NB4 (cell line): ENCODE measurements at places on chromosomes 5 and 9.

GRCh38 chr5:4013106-4013898 lies 417.7 kb downstream of the IRX1 start:
- DNase-seq = no peak

DNA sequence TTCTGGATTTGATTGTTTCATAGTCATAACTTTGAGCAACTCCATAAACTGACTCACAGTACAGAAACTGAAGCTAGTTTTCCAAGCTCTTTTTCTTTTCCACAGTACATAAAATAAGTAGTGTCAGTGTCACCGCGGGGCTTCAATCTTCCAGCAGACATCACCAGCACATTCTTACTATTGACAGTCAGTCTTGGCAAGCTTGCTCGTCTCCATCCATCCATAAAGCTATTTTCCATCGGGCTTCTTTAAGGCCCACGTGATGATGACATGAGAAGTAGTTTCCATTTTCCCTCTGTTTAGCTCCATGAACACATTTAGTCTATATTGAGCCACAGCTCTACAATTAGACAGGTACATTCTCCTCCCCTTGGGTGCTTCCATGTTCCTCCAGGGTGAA lies 443.4 kb downstream of the KDM4C start:
- no peak for DNase-seq

- no peak for DNase-seq
Measured at GRCh38 chr9:1355656-1356055, 305.5 kb downstream of the DMRT2 start.

DNA sequence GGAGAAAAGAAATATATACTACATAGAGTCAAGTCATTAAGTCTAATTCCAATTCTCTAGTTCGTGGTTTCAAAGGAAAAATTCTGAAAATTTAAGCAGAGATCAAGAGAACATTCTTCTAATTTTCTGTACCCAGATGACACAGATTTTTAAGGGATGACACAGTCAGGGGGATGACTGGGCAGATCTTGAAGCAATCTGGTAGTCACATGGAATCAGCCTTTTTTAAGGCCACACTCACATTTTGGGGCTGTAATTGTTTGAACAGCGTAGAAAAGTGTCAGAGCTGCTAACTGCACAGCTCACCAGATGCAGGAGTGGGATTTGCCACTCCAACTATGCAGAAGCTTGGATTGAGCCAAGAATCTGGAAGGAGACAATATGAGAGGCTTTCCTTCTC lies 20.4 kb downstream of the PDE4D start:
- DNase-seq = no peak

GRCh38 chr9:94480205-94480604 lies 74.7 kb upstream of the PCAT7 start:
- no peak for DNase-seq

DNA sequence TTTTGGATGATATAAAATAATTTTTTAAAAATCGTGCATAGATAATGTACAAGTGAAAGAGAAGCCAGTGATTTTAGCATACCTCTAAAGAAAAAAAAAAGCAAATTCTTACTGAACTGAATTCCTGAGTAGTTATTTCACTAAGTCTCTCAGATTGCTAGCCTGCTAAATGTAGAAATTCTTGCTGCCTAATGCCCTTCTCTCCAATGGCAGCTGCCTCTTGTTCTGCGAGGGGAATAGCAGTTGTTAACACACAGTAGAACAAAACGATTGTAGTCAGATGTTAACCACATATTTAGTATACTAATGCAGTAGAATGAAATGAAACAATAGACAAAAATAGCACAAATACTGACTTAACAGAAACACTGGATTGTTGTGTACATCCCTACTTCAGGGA lies 26.8 kb downstream of the SMAD5 start:
- DNase-seq = no peak

GRCh38 chr5:158212237-158212636 lies 353.3 kb upstream of the CLINT1 start:
- no peak for DNase-seq

DNA sequence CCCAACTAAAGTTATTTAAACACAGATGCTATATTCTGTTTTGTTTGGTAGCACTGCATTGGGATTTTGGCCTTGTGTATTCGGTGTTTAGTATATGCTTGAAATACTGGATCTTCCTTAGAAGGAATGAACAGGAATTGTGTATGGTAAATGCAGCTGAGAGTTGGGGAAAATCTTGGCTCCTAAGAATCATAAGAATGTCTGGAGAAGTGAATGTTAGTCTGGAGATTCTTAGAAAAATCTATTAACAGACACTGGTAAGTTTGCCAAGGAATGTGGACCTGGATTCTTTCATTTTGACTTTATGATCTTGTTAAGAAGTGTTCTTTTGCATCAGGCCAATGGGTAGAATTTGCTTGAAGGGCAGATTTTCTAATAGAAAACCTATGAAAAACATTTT lies 38.9 kb downstream of the SNX30 start:
- no peak for DNase-seq

- DNase-seq = no peak
Measured at GRCh38 chr9:114676901-114677300, 5.1 kb downstream of the TEX48 start.

- DNase-seq = no peak
Measured at GRCh38 chr9:95038666-95039065, 278.8 kb downstream of the FANCC start.

GRCh38 chr9:78298046-78298765 lies 1.3 kb downstream of the PSAT1 start:
- peak; percentile 57 for DNase-seq

DNA sequence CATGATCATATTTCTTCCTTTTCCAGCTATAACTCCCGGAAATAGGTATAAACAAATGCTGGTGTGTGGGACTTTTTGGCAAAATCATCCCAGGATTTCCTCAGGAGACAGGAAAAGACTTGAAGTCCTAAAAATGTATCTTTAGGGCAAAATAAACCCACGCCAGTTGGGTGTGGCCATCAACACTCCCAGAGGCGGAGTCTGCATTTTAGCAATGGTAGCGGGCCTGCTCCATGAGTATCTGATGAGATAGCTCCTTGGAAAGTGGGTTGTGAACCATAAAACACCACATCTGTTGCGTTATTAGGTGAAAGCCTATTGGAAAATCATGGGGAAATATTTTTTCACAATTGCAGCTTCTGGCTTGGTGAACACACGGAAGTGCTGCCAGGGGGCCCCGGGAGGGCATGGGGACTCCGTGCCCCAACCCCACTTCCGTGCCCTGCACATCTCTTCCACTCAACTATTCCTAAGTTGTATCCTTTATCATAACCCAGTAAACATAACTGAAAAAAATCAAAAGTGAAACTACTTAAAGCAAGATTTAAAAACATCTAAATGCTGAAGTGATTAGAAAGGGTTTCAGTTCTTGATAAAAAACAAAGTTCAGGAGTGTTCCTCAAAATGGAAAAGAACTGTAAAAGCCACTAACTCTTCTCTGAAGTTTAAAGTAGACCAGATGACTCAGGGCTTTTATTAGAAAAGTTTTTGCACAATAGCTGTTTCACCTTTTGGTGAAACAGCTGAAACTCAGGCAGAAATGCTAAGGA lies 111.2 kb downstream of the LRRC70 start:
- peak; percentile 53 for DNase-seq

- no peak for DNase-seq
Measured at GRCh38 chr9:81844131-81844567, 84.1 kb upstream of the SPATA31D4 start.

- peak; percentile 93 for DNase-seq
Measured at GRCh38 chr5:151686674-151687407, at the start of gene SPARC. Gene SPARC (minus strand): TSS chr5:151686915. CDS start chr5:151676188, 10,727 bp downstream.

- DNase-seq = no peak
Measured at GRCh38 chr5:57157131-57157530, 16.7 kb upstream of the GPBP1 start.

DNA sequence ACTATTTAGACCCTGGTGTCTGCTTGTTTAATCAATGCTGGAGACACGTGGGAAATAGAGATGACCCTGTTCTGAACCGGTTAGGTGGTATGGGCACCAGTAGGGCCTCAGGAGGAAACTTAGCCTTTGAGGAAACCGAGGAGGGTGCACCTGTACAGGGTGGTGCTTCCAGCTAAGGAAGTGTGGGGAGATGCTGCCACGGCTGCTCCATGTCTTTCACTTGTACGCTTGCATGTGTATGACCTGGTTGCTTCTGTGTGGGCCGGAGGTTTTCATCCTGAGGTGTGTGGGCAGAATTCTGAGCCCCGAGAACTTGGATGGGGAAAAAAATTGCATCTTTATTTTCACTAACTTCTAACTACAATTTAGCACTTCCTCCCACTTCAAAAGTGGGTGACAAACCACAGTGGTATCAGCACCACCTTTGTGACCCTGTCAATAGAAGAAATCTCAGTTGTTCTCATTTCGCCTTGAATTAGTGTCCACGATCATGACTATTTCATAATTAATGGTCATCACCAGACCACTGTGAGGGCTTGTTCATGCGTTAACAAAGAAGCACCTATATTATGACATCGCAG lies 99.8 kb upstream of the SPATA31C2 start:
- DNase-seq = no peak

GRCh38 chr5:78755822-78756429 lies 107.4 kb upstream of the LHFPL2 start:
- no peak for DNase-seq

- peak; percentile 36 for DNase-seq
Measured at GRCh38 chr9:98539954-98540353, 168.8 kb downstream of the GABBR2 start.

- DNase-seq = no peak
Measured at GRCh38 chr9:87695523-87695922, 30.4 kb upstream of the CTSL start.

DNA sequence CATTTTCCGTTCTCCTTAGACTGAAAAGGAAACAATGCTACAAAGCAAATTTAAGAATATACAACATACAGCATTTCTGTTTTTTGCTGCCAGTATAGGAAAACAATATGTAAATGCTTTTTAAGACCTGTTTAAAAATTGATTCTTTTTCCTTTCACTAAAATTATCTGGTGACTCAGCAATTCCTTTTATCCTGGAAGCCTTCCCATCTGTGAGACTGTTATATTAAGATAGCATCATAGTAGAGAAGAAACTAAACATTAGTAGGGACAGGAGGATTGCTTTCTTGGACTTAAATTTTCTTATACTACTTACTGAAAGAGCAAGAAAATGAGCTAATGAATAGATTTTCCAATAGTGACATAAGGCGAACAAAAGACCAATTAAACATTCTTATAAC lies 30.0 kb upstream of the GPR21 start:
- DNase-seq = no peak

DNA sequence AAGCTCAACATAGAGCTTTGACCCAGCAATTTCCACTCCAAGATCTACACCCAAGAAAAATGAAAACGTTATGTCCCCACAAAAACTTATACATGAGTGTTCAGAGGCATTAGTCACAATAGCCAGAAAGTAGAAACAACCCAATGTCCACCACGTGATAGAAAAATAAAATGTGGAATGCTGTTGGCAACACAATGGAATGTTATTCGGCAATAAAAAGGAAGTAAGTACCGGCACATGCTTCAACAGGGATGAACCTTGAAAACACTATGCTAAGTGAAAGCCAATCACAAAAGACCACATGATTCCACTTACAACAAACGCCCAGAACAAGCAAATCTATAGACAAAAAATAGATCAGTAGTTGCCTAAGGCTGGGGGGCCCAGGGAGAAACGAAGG lies 6.0 kb downstream of the UBQLN1 start:
- DNase-seq = no peak

DNA sequence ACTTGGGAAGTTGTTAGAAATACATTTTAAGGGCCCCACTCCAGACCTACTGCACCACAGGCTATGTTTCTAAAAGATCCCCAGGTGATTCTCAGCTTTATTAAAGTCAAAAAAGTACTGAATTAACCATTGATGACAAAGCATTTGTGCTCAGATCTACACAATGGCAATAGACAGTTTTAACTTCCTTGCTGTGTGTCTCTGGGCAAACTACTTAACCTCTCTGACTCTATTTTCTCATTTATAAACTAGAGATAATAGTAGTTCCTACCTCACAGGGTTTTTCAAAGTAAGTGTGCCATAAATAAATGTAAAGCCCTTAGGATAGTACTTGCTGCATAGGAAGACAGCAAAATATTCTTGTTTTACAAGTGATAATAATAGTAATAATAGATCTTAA lies 66.3 kb downstream of the LIX1 start:
- no peak for DNase-seq

DNA sequence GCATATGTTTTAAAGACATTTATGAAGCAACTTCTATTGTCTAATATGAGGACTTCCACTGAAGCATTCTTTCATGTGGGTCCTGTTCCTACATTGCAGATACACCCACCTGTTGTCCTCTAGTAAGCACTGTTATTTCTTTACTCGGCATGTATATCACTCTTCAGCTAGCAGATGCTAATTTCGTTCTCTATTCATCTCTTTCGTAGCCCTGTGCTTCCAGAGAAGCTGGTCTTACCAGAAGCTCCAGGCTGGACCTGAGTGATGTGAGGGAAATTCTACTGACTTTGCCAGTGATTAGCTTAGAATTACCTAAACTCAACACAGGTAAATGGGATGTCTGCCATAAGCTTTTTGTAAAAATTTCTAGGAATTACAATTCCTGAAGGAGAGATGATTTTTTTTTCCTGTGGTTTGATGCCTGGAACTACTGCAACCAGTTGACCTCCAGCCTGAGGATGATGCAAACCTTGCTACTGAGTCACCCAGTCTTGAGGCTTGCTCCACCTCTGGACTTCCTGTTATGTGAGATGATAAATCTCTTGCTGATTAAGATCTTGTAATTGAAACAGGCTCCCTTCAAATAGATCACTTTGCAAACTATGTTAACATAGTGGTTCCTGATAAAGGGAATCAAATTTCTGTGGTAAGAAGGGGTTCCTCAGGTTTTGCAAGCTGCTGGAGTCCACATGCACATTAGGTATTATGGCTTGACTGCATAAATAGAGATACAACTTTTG lies 52.2 kb upstream of the SPINK5 start:
- peak; percentile 67 for DNase-seq

DNA sequence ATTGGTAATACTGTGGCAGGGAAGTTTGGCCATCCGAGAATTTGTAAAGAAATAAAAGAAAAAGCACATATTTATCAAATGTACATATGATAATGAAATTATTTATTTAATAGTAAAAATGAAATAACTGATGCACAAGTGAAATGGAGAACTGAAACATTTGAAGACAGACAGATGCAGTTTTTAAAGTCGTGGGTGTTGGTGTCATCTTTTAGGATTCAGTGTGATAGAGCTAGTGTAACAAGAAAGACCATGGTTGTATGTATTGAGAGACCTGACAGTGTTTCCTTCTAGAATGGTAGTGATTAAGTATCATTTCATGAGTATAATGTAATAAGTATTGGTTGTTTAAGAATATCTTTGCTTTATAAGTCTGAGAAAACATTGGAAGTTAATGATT lies 2.4 kb downstream of the SEC61B start:
- DNase-seq = no peak

DNA sequence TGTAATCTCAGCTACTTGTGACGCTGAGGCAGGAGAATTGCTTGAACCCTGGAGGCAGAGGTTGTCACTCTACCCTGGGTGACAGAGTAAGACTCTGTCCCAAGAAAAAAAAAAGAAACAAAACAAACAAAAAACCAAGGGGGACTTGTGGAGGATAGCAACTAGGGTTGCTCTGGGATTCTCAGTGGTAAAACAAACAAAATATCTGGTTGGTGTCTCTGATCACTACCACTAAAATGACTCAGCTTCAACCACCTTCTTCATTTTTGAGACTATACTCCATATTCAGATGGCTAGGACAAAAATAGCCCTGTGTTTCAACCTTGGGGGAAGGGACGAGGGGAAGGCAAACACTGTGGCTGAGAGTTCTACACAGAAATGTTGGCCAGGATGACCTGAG lies 110.3 kb downstream of the ARRDC3 start:
- DNase-seq = peak; percentile 17

GRCh38 chr9:34520096-34520495 lies 2.7 kb downstream of the ENHO start:
- DNase-seq = no peak
